Body of pancreas (tissue), 4 donors: ENCODE measurements at places on chromosomes 6 and 20.

DNA sequence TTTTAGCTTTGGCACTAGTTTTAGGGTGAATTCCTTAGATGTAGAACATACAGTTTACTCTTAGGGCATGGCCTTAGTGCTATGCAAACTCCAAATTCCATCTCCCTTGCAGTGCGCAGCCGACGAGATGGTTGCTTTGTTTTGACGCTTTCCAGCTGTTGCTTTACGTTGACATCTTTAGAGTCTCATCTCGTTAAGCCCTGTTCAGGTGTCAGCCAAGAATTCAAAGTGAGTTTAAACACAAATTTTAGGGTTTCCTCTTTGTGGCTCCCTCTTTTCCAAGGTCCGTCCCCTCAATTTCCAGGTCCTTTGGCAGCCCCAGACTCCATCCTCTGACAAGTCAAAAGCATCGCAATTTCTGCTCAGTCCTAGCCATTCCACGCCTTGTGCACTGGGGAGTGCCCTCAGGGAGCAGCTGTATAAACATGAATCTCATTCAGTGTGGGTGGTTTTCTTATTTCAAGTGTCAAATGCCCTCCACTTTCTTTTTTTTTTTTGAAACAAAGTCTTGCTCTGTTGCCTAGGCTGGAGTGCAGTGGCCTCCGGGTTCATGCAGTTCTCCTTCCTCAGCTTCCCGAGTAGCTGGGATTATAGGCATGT, 14.1 kb upstream of the MAK start:
- DNase-seq: no peak

GRCh38 chr6:32096394-32097258, 12.5 kb downstream of the TNXB start:
- no peak for DNase-seq

GRCh38 chr6:1971612-1972011, 273.8 kb downstream of the GMDS start:
- no peak for DNase-seq

GRCh38 chr6:28720357-28721231, 194.9 kb downstream of the GPX5 start:
- no peak for DNase-seq

DNA sequence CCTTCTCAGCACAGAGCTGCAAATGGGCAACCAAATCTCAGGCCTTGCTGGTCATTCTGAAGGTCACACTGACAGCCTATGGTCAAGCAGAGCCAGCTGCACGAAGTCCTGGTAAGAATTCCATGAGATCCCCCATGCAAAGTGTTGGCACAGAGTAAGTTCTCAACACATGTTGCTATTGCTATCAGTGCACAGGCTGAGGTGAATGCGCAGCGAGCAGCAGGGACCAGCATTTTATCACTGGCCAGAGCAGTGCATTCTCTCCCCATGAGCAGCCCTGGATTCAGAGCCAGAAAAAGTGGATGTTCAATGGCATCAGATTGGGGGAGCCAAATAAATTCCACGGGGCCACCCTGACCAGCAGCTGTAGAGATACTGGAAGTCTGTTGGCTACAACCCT, 44.1 kb upstream of the TOP1 start:
- DNase-seq: no peak

GRCh38 chr6:16539086-16539931, 222.0 kb downstream of the ATXN1 start:
- DNase-seq: no peak

GRCh38 chr6:25042036-25042521, 106.3 kb upstream of the RIPOR2 start:
- DNase-seq: no peak

DNA sequence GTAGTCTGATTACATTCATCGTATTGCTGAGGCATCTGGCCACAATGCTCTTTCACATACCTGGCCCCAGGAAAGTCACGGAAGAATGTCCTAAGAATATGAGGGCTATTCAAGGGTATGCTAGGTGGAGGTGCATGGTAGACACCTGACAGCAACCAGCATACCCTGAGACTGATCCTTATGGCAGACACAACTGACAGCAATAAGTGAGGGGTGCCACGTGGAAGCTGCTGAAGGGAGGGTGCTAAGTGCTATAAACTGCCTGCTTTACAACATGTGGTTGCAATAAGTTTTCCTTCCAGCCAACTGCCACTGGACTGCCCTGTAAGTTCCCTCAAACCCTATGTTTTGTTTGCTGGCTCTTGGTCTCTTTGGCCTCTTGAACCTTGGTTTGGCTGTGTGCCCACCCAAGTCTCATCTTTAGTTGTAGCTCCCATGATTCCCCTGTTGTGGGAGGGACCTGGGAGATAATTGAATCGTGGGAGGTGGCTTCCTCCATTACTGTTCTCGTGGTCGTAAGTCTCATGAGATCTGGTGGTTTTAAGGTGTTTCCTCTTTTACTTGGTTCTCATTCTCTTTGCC, 201.3 kb upstream of the MOCS1 start:
- no peak for DNase-seq

GRCh38 chr6:30349421-30350177, 4.6 kb downstream of the RPP21 start:
- no peak for DNase-seq

- DNase-seq: peak; percentile 8
Measured at GRCh38 chr6:34982424-34982852, 93.4 kb downstream of the ANKS1A start.

- DNase-seq: no peak
Measured at GRCh38 chr6:126153661-126154060, 167.3 kb downstream of the TRMT11 start.

DNA sequence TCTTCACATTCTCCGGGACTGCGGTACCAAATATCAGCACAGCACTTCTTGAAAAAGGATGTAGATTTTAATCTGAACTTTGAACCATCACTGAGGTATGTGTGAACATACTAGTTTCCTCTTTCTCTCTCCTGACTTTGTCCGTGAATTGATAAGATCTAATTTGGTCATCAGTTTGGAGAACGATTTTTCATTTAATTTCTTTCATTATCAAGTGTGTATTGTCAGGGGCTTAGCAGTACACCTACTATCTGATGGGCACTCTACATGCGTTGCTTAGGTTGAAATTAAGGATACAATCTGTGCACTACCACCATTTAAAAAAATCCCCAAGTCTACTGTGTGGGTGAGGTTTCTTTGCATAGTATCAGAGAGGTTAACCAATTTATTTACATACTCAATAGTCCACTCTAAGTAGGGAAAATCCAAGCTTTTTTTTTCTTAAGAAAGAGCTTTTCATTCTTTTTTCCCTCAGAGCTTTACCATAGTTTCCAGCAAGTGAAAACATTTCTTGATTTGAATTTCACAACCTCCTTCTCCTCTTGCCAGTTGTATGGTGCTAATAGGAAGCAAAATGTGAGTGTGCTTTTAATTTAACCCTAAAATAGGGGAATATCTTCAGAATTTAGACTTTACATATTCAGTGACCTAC, 105.4 kb upstream of the ESR1 start:
- no peak for DNase-seq

DNA sequence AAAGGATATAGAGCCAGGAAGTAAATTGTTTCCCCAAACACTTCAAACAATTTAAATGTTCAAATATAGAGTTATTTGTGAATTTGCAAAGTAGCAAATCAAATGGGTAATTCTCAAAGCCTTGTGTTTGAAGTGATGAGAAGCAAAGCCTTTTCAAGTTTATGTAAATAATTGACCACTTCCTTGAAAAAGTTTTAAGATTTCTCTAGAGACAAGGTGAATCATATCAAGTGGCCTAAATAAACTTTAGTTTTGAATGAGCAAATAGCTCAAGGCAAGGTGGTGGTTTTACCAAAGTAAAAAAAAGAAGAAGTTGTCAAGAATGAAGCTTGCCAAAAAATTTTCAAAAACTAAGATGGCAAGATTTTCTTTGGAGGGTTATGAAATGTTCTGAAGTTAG, 42.6 kb upstream of the IFNGR1 start:
- no peak for DNase-seq

- peak; percentile 33 for DNase-seq
Measured at GRCh38 chr20:59207742-59208357, 44.2 kb downstream of the ZNF831 start.

DNA sequence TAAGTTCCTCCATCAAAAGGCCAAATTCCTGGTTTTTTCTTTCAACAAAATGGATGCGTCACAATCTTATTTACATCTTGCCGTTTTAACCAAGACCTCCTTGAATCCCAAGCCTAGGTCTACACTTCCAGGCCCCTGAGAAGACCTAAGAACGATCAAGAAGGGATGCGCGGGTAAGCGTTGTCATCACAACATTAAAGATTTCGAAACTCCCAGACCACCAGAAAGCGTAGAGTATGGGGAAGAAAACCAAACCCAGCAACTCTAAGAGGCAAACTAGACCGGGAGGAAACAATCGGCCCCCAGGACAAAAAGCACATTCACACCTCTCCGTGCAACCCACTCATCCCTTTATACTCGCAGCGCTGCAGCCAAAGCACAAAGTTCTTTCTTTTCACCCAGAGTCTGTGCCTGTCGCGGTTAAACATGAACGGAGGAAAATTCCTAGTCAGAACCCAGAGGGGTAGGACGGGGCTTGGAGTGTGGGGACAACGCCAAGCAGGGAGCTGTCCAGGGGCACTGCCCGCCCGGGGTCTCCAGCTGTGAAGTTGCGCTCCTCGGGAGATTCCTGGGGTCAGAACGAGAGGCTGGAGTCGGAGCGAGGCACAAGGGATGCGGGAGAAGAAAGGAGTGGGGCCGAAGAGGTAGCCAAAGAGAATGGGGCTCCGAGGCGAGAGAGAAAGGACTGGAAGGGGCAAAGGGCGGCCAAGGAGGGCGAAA, 725 bp downstream of the OSER1 start:
- no peak for DNase-seq

GRCh38 chr20:3658716-3659491, 4.3 kb downstream of the GFRA4 start:
- DNase-seq: no peak
